ENCODE measurements at places on chromosomes 5 and 9. TPM values are rescaled to one million over a fixed set of nuclear protein-coding genes. Genes with fewer than 3 reads are reported as not detected.
A peak's percentile ranks its signal among the peaks of the same experiment; 100 is the strongest.

DNA sequence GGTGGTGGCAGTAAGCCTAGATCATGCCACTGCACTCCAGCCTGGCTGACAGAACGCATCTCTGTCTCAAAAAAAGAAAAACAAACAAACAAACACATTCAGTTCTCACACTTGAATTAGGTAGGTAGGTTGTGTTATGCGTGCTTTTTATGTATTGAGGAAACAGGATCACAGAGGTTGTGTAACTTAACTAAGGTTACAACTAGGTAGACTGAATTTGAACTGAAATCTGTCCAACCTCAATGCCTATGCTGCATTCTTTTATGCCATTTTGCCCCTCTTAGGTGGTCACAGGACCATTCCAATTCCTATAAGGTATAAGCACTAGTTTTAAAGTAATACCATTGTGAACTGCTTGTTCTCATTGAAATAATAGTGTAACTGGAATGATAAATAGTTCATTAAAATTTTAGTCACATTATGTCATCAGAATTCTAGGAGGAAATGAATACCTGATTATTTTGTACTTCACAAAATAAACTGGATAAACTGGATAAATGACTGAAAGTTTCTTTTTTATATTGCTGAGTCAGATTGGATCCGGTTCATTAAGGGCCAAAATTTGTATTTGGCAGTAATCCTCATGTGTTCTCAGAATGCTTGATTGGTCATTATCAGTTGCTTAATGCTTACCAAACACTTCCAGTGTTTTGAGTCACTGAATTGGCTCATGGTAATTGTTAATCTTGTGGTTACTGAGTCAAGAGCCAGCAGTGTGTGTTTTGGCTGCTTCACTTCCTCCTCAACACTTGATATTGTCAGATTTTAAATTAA is 7.1 kb downstream of the UBAP1 start:
- DNase-seq, result no peak

- DNase-seq, result no peak
Measured at GRCh38 chr5:146329697-146330096, 8.9 kb upstream of the POU4F3 start.

- no peak for DNase-seq
Measured at GRCh38 chr5:143315929-143316328, 87.6 kb downstream of the NR3C1 start.

DNA sequence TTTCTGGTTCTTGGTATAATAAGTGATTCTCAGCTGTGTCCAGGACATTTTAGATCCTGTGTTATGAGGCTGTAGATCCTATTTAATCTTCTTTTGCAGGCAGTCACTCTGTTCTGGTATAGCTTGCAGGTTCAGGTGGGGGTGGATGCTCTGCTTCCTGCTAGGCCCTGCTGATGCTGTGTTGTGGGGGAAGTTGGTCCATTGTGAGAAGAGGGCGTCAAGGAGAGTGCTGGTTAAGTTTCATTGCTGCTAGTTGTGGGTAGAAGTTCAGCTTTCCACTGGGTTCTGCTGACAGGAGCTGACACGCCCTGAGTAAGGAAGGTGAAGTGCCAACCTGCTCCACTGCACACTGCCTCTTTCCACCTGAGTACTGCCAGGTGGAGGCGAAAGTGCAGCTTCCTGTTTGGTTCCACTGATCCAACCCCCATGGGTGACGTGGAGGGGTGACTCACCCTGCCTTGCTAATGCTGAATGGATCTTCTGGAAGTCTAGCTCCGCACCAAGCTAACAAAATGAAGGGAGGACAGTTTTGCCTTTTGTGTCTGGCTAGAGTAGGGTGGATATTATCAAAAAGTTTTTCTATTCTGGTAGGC is 16.3 kb downstream of the NMRK1 start:
- peak; percentile 69 for DNase-seq

GRCh38 chr5:174547814-174548213 is 176.6 kb upstream of the MSX2 start:
- DNase-seq, result no peak

GRCh38 chr5:3301306-3301705 is 294.3 kb upstream of the IRX1 start:
- DNase-seq, result no peak

- DNase-seq, result no peak
Measured at GRCh38 chr9:68462105-68462775, 78.4 kb downstream of the TMEM252 start.

DNA sequence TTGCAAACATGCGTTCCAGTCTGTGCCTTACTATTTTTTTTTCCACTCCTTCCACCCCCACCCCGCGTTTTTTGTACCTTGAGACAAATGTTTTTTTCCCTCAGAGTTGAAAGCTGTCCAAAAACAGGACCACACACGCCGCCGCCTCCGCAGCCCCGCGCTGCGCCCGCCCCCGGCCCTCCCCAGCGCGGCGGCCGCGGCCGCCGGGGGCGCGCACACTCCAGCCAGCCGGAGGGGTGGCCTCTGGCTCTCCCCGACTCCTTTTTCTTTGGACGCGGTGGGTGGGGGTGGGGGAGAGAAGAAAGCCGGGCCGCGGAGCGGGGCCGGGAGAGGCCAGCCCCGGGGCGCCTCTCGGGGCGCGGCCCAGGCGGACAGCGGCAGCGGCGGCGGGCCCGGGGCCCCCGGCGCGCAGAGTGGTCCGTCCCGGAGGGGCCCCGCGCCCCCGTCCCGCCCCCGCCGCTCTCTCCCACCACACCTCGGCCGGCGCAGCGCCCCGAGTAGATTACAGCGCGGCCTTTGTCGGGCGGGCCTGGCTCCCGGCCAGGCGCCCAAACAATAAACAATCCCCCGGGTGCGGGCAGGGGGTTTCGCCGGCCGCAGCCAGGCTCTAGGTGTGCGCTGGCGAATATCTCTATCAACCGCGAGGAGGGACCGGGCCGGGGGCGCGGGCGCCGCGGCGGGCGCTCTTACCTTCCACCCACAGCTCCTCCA is 10.9 kb downstream of the PTCH1 start:
- DNase-seq, result no peak

DNA sequence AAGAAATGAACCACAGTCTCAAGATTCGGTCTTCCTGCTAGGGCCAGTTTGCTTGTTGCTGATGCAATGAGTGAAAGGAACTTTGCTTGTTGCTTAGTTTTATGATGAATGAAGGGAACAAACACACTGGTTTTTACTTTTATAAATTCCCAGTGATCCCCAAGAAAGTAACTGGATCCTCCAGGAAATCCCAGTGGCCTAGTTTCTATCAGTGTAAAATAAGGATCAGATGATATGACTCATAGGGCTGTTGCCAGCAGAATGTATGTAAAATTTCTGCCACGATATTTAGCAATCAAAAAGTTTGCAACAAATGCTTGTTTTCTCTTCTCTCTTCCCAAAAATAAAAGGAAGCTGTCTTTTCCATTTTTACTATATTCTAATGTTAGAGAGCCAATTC is 160.1 kb upstream of the CDKN2B start:
- no peak for DNase-seq

The TRIM41 gene
- 24.0 TPM for total RNA-seq

The C9 gene
- total RNA-seq, result not detected

The CAMK4 gene
- total RNA-seq, result 202 TPM
